ENCODE measurements at places on chromosomes 12 and 14. TPM values are rescaled to one million over a fixed set of nuclear protein-coding genes. Genes with fewer than 3 reads are reported as not detected.

The TAS2R8 gene
- total RNA-seq, result not detected

The FAM90A1 gene
- total RNA-seq, result 0.14 TPM

The DNAJC22 gene
- total RNA-seq, result 0.05 TPM

The BLOC1S1 gene
- 152 TPM for total RNA-seq

The ST8SIA1 gene
- total RNA-seq, result 4.6 TPM

The ATL1 gene
- total RNA-seq, result 1.3 TPM

DNA sequence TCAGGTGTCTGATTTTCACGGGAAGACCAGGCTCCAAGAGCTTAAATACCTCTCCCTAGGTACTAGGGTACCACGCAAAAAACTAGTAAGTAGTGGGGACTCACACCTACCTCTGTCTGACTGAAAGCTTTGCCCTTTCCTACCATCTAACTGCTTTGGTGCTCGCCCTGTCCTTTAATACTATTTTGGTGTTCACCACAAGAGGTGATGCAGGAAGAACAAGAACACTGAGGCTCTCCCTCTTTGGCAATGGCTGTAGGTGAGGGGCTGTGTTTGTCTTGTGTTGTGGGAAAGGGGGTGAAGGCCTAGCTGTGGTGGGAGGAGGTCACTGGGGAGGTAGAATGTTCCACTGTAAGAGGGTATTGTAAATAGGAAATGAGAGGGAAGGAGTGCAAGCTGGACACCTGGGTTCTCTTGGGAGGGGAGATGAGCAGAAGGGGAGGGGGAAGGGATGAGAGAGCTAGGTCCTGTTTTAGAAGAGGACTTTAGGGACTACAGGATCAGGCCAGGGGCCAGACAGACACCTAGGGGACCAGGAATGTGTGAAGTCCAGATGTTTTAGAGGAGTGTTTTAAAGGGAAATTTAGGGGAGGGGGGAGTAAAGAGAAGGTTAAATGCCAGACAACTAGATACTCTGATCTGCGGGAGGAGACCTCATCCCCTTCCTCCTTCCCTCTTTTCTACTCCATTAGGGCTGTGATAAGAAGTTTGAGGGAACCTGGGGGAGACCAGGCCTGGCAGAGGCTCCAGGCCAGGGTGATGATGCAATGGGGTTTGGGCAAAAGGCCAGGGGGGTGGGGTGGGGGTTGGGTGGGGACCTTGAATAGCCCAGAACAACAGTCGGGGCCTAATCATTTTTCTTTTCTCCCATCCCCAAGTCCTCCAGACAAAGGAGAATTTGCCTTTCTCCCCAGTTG, 2.1 kb downstream of the ITGA5 start:
- no peak for DNase-seq

DNA sequence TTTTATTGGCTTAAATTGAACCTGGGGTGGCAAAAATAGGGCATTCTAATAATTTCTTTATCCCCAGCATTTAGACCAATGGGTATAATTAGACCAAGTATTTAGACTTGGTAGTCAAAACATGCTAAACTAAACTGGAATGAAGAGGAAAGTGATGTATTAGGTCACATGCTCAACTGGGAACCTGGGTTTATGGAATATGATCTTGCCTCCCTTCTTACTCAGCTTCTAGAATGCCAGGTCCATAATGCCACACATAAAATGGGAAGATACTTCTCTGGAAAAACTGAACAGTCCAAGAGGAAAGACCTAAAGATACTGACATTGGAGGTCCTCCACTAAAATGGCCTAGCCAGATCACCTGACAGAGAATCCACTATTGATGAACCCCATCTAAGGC, 6.2 kb upstream of the BIN2 start:
- DNase-seq, result no peak

DNA sequence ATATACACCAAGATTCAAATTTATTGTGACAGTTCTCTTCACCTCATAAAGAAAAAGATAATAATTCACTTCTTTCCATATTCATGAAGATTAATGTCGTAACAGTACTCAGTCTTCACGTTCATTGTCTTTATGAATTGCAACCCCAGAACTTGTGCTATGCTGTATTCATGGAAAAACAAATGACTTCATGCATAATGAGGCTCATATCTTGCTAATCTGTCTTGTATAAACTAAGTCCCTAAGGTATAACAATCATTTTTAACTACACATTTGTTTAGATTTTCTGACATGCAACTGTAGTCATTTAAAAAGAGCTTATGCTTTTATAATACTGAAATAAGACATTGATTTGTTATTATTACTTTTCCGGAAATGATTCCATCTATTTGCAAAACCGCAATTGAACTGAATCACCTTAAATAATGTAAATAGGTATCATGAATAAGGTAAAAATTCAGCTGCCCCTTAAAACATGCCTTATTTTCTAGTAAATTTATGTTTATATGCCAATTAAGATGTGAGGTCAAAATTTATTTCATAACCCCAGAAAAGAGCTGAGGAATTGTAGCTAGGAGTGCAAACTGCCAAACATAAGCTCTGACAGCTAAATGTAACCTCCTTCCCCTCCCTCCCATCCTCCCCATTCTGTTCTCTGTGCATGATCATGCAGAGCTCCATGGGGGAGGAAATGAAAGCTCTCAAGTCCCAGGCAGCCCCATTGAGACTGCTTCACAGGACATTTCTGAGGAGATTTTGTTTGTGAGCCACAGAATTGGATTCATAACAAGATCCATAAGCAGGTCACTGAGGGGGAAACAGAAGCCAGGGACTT, 301.6 kb downstream of the ATP23 start:
- DNase-seq, result no peak

- DNase-seq, result no peak
Measured at GRCh38 chr14:33029511-33029910, 90.8 kb downstream of the NPAS3 start.

DNA sequence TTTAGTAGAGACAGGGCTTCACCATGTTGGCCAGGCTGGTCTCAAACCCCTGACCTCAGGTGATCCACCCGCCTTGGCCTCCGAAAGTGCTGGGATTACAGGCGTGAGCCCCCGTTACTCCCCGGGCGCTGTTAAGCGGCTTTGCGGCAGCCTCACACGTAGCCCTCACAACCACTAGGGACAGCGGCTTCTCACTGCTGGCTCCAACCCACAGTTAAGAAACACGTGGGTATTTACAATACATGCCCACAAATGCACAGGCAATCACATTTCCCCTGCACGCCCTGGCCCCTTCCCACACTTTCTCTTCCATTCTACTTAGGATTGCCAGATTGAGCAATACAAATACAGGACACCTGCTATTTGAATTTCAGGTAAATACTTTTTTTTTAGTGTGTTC, 37.0 kb upstream of the EIF5 start:
- DNase-seq, result no peak

- DNase-seq, result no peak
Measured at GRCh38 chr12:75481774-75482173, 1.2 kb downstream of the GLIPR1 start.

DNA sequence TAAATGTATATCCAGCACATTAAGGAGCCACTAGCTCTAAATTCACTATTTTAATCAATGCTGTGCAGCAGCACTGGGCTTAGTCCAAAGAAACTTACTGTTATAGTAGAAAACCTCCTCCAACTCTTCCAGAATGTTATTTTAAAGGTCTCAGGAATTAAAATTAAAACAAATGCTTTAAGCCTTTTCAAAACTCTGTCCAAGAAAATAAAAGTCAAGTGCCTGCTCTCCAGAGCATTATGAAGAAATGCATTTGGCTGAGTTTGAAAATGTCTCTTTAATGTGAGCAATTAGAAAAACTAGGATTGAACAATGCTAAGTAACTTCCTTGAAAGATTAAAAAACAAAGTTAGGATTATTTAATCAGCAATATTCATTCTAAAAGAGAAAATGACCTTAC, 322.4 kb upstream of the DCN start:
- DNase-seq, result no peak

GRCh38 chr14:52729925-52730708, at the start of gene STYX:
STYX (plus strand) TSS chr14:52730166; CDS start chr14:52730475, 309 bp downstream.
- peak; percentile 99 for DNase-seq

DNA sequence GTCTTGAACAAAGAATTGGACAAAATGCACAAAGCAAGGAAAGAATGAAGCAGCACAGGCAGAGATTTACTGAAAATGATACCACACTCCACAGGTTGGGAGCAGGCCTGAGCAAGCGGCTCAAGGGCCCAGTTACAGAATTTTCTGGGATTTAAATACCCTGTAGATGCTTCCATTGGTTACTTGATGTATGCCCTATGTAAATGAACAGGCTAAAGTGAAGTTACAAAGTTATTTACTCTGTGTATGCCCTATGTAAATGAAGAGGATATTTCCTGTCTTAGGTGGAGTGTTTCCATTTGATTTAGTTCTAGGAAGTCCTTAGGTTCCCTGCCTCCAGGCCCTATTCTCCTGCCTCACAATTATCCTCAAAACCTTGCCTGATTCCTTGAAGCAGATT, 36.6 kb downstream of the TMX1 start:
- no peak for DNase-seq

DNA sequence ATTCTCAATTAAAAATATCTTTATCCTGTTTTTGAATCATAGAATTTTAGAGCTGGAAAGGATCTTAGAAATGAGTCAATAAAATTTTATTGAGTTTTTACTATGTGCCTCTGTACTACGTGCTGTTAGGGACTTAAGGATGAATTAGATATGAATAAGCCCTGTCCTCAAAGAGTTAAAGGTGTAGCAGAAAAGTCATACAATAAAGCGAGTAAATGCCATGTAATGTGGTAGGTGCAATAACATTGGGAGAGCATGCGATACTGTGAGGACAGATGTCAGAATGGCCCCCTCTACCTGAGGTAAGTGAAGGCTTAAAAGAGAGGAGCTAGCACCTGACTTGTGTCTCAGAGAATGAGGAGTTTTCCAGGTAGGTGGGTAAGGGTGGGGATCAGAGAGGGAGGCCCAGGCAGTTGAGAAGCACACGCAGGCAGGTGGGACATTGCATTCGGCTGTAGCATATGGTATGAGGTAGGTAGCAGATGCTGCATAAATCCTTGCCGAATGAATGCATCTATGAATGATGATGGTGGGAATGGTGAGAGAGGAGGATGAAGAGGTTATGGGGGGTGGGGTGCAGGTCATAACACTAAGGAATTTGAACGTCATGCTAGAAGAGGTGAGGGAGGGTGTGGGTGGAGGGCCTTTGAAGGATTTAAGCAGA, 35.4 kb upstream of the ATP23 start:
- no peak for DNase-seq

DNA sequence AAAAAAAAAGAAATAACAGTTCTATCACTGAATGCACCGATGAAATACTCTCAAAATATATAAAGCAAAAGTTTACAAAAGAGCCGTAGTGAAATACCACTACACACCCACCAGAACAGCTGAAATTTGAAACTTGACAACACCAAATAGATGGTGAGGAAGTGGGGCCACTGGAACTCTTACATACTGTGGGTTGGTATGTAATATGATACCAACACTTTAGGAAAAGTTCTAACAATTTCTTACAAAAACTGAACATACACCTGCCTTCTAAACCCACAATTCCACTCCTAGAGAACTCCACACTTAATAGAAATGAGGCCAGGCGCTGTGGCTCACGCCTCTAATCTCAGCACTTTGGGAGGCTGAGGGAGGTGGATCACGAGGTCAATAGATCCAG, 14.1 kb downstream of the EIF5 start:
- no peak for DNase-seq

GRCh38 chr12:11768233-11768965, 118.9 kb downstream of the ETV6 start:
- DNase-seq, result no peak

- DNase-seq, result no peak
Measured at GRCh38 chr14:82009993-82010392, 476.3 kb upstream of the SEL1L start.
